ENCODE measurements at places on chromosomes 16 and 17. TPM values are rescaled to one million over a fixed set of nuclear protein-coding genes. Genes with fewer than 3 reads are reported as not detected.

Gene SLC5A10
- not detected for total RNA-seq

Gene RPL13
- total RNA-seq: 2,557 TPM

GRCh38 chr16:49268667-49269066 is 13.0 kb downstream of the CBLN1 start:
- no peak for DNase-seq
- H3K36me3 ChIP-seq: no peaks in the 10 kb centered on the region
- H3K27ac ChIP-seq: no peak overlapping the region
- no peak overlapping the region for H3K4me3 ChIP-seq

- H3K27me3 ChIP-seq: peaks cover 3% of the 10 kb centered on the region
- no peak for DNase-seq
- no peaks in the 10 kb centered on the region for H3K36me3 ChIP-seq
- H3K27ac ChIP-seq: no peak overlapping the region
Measured at GRCh38 chr17:7357381-7357780, 2.4 kb downstream of the TMEM95 start.

- H3K36me3 ChIP-seq: no peaks in the 10 kb centered on the region
- no peak for DNase-seq
- H3K27me3 ChIP-seq: peaks cover 8% of the 10 kb centered on the region
- no peaks in the 10 kb centered on the region for H3K4me1 ChIP-seq
- no peak overlapping the region for H3K4me3 ChIP-seq
- no peak overlapping the region for H3K27ac ChIP-seq
Measured at GRCh38 chr16:19307587-19308241, 22.2 kb downstream of the CLEC19A start.

DNA sequence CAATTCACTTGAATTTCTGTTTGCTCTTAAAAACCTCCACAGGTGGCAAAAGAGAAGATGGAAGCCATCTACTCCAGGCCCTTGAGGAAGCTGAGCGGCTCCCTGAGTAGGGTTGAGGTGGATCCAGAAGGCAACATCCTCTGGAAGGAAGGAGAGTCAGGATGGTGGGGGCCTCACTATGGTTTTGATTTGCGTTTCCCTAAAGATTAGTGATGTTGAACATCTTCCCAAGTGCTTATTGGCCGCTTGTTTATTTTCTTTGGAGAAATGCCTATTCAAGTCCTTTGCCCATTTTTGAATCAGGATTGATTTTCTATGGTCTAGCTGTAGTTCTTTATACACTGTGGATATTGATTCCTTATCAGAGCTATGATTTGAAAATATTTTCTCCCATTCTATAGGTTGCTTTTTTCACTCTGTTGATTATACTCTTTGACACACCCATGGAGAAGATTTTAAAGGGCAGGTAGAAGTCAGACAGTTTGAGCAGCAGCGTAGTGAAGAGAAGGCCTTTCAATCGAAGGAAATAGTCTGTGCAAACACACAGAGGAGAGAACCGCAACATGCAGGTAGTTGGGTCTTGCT is 58.6 kb downstream of the WSB1 start:
- H3K27me3 ChIP-seq: no peaks in the 10 kb centered on the region
- H3K36me3 ChIP-seq: peaks cover 4% of the 10 kb centered on the region
- H3K4me3 ChIP-seq: peak overlapping the region; percentile 83
- peak overlapping the region; percentile 84 for H3K27ac ChIP-seq

DNA sequence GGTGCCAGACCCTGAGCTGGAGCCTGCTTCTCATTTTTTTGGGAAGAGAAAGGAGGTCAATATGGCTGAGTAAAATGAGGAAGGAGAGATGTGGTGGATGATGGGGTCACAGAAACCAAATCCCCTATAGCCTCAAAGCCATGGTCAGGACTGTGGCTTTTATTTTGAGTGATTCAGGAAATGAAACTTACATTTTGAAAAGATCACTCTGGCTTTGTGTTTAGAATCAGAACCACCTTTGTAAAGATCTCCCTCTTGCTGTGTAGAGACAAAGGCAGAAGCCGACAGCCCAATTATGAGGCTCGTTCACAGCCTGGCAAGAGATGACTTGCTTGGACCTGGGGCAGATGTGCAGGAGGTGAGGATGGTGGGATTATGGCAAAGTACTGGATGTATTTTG is 121.6 kb upstream of the ANKFN1 start:
- H3K4me3 ChIP-seq: no peak overlapping the region
- DNase-seq: no peak
- H3K4me1 ChIP-seq: no peaks in the 10 kb centered on the region
- peaks cover 55% of the 10 kb centered on the region for H3K27me3 ChIP-seq
- H3K36me3 ChIP-seq: no peaks in the 10 kb centered on the region

GRCh38 chr16:381012-381788 is 578 bp downstream of the PGAP6 start:
- H3K27me3 ChIP-seq: peaks cover 5% of the 10 kb centered on the region
- no peak overlapping the region for H3K27ac ChIP-seq
- H3K4me3 ChIP-seq: peak overlapping the region; percentile 79

- H3K27ac ChIP-seq: no peak overlapping the region
- no peak for DNase-seq
- H3K36me3 ChIP-seq: peaks cover 3% of the 10 kb centered on the region
- peaks cover 30% of the 10 kb centered on the region for H3K4me1 ChIP-seq
Measured at GRCh38 chr17:18035704-18036103, 3.3 kb downstream of the ATPAF2 start.

- H3K4me3 ChIP-seq: no peak overlapping the region
- H3K27me3 ChIP-seq: no peaks in the 10 kb centered on the region
- peaks cover 13% of the 10 kb centered on the region for H3K36me3 ChIP-seq
- DNase-seq: no peak
- H3K27ac ChIP-seq: no peak overlapping the region
Measured at GRCh38 chr16:10931134-10931533, 11.1 kb downstream of the DEXI start.
